Right kidney (tissue), 9 donors: ENCODE measurements at places on chromosomes 5 and 9.

DNA sequence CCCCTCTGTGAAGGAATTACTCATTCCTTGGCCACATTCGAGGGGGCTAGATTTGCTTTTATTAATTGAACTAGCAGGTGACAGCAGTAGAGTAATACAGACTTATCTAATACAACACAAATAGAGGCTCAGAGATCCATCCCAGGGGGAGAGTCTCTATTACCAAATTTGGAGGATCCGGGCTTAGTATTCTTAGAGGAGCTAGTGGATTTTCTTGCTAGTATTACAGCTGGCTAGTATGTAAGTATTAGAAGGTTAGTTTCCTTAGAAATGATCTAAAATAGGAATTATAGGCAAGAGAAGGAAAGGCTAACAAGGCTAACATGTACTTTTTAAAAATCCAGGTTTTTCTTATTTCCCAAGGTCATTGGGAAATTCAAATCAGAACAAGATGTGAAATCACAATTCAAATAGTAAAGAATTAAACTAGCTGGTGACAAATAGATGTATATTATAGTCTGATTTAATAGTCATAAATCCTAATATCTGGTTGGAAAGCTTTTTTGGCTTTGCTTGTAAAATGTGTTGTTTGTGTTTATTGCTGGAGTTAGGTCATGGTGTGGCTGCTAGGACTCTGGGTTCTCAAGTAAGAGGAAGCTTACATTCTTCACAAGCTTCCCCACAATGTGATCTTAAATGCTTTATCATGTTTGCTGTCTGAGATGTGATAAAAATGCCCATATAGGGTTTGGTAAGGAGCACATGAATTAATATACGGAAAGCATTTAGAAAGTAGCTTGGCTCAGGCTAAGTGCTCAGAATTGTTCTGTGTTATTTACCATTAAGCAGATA lies 160.4 kb upstream of the MPDZ start:
- DNase-seq: no peak

DNA sequence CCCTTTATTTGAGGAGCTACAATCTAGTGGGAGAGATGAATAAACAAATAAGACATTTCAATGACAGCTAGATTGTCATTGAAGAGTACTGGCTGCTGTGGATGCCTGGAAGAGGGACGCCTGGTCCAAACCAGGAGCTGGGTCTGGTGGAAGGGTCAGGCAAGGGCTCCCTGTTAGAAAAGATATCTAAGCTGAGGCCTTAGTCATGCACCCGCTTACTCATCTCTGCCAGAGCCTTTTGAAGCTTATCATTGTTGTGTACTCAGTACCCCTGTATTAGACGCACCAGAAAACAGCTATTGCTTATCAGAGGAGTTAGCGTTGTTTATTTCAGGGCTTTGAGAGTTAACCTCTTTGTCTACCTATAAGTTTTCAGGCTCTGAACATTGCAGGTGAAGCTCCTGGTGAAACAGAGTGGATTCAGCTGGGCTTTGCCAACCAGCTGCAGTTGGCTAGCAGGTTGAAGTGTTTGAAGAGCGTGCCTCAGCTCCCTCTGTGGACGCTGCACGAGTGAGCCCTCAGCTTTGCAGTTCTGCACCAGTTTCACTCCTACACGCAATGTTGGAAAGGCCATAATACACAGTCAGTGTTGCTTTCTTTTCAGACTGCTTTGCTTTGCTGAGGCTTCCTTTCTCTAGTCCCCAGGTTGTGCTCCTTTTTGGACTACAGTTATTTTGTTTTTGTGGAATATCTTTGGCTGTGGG lies 5.6 kb upstream of the GPR151 start:
- no peak for DNase-seq

- no peak for DNase-seq
Observed at GRCh38 chr5:77015938-77016569, 14.2 kb upstream of the AGGF1 start.

GRCh38 chr5:160209917-160210316 lies 19.4 kb upstream of the FABP6 start:
- no peak for DNase-seq

GRCh38 chr5:136006761-136007251 lies 22.0 kb upstream of the TGFBI start:
- DNase-seq: no peak

DNA sequence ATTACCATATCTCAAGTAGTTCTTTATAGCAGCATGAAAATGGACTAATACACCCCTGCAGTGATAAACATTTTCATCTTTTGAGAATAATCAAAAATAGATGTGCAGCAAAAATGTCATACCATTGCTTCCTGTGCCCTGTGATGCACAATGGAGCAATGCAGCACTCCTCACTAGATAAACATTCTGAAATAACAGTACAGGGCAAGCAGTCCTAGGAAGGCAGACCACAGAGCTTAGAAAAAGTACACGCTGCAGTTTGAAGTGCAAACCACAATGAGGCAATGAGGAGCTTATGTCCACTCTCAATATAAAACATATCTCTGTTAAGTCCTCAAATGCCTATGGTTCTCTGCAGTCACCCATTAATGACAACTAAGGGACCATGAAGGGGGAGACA lies 367.6 kb downstream of the PDE4D start:
- no peak for DNase-seq

- no peak for DNase-seq
Observed at GRCh38 chr5:60207040-60207439, 313.5 kb upstream of the PDE4D start.

DNA sequence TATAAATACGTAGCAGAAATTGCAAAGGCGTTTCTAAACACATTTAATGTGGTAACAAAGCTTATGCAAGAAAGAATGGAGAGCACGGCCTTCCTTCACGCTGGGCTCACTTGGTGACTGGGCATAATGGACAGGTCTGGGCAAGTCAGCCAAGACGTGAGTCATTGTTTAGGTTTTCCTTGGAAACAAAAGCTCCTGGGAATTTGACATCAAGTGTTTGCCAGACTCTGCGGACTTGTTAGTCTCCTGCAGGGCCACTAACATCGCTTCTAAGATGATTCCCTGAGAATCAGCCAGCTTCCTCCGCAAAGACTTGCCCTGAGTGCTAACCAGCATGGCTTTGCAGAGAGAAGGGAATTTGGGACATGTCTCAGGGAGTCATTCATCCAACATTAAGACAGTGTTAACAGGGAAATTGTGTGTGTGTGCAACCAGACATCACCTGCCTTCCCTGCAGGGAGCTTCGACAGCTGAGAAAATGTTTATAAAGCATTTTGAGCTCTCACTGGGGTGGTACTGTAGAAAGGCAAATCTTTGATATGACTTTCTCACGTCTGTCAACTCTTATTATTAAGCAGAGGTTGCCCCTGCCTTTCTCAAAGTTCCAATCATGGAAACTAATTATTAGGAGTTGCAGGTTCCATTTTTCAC lies 182.5 kb downstream of the NTRK2 start:
- no peak for DNase-seq

DNA sequence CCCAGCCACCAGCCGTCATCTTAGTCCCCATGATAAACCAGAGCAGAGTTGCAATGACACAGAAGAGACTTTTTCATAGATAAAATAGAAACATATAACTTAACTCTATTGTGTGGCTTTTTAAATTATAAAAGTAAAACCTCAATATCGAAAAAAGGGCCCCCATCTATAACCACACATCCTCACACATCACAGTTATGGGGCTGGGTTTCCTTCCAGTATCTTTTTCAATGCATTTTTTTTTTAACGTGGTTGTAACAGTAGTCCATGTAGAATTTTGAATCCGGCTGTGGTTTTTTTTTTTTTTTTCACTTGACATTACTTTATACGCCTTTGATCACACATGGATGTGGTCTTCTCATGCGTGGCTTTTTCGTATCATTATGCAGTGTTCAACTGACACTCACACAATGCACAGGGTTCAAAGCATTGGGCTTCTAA lies 77.4 kb downstream of the CFAP77 start:
- no peak for DNase-seq

DNA sequence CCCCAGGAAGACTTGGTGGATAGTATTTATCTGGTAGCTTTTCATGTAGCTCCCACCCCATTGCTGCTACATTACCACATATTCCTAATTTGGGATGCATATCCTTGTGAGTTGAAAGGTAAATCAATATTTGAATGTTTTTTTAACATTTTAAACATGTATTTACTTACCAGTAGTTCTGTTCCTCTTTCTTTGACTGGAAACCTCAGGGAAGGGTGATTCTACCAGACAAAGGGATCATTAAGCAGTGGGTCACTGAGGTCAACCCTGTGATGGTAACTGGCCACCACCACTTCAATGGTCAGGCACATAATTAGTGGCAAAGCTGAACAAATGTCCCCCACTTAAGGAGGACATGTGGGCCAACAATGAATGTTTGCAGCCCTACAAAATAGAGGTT lies 27.2 kb upstream of the KLF9 start:
- no peak for DNase-seq
